B cell (primary cell): ENCODE measurements at places on chromosomes 1 and 21. TPM values are rescaled to one million over a fixed set of nuclear protein-coding genes. Genes with fewer than 3 reads are reported as not detected.

Gene LCE1F
- polyA plus RNA-seq: not detected in 2 replicates

Gene F13B
- not detected in 2 replicates for polyA plus RNA-seq

Gene OR10J4
- polyA plus RNA-seq: not detected in 2 replicates

Gene LEMD1
- not detected in 2 replicates for polyA plus RNA-seq

Gene CAPN9
- polyA plus RNA-seq: not detected in 2 replicates

Gene GCSAML
- polyA plus RNA-seq: 0.04 TPM in 1 of 2 replicates, not detected in the other

Gene PGBD5
- polyA plus RNA-seq: 0.07 TPM in 1 of 2 replicates, not detected in the other

Gene LAMB3
- polyA plus RNA-seq: 0.03 and 0.33 TPM in 2 replicates

Gene TAF5L
- 15.7 and 23.4 TPM in 2 replicates for polyA plus RNA-seq

Gene ANXA9
- 0.07 and 0.09 TPM in 2 replicates for polyA plus RNA-seq
